ENCODE measurements at places on chromosomes 7 and 10.

DNA sequence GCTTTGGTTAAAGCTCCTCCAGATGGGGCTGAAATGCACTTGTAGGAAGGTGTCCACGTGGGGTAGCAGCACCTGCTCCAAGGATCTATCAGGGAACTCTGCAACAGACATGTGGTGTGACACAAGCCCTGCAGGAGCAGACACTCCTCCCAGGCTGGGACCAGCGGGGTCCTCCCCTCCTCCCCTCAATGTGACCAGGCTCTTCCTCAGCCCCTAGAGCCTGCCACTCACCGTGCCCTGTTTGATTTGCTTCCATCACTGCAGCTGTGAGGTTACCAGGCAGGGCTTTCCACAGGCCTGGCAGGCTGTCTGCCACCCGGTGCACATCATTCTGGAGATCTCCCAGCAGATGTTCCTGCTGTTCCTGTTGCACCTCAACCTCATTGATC is 13.4 kb downstream of the MMRN2 start:
- DNase-seq: no peak

DNA sequence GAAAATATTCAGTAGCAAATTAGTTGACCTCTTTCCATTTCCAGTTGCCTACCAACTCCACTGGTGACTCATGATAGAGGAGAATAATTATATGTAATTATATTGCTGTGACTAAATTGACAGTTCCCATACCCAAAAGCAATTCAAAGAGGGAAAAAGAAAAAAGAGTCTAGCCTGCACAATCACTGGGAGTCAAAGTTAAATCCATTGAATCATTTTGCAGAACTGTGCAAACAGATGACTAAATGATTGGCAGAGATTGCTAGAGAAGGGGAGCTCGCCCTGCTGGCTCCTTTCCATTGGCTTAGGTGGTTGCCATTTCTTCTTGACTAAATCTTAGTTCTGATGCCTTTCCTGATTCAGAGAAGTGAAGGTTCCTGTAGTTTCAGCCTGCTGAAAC is 1228.6 kb upstream of the SORCS1 start:
- DNase-seq: no peak

GRCh38 chr10:74681917-74682627 is 144.3 kb upstream of the KAT6B start:
- DNase-seq: no peak

DNA sequence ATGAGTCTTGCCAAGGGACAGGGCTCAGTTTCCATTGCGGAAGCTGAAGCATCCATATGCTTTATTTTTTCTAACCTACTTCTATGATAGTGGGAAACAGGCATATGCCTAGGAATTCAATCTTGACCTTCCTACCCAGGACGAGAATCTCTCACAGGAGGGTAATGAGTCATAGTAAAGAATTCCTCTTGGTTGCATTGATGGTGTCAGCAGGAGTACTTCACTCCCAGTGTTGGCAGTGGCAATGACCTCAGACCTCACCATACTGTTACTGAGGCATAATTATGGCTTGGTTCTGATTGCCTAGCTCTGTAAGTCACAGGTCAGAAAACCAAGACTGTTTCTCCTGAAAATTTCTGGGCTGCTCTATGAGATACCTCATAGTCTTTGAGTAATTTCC is 552.9 kb downstream of the ARL4A start:
- peak; percentile 68 for DNase-seq

DNA sequence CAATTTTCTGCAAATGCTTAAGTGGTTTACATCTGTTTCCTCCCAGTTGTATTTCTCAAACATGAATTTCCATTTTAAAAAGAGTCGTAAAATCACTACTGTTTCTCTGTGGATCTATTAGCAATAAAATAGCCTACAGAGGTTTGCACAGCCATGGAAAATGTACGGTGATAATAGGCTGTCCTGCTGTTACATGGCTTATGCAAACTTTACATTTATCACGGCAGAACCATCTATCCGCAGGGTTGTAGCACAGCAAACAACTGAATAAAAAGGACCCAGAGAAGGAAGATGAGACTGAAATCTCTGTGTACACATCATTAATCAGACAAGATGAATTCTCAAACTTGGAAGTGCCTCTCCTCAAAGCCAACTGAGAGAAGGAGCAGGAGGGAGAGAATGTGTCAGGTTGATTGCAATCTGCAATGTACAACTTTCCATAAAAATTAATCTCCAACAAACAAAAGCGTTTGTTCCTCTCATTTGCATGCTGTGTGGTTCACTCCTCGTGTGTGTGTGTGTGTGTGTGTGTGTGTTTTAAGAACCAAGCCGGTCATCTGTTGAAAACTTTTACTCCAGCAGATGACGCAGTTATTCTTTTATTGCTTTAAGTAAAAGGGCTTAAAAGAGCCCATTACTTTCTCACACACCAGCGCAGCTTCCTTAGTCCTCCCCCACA is 279.3 kb downstream of the SKAP2 start:
- DNase-seq: no peak

DNA sequence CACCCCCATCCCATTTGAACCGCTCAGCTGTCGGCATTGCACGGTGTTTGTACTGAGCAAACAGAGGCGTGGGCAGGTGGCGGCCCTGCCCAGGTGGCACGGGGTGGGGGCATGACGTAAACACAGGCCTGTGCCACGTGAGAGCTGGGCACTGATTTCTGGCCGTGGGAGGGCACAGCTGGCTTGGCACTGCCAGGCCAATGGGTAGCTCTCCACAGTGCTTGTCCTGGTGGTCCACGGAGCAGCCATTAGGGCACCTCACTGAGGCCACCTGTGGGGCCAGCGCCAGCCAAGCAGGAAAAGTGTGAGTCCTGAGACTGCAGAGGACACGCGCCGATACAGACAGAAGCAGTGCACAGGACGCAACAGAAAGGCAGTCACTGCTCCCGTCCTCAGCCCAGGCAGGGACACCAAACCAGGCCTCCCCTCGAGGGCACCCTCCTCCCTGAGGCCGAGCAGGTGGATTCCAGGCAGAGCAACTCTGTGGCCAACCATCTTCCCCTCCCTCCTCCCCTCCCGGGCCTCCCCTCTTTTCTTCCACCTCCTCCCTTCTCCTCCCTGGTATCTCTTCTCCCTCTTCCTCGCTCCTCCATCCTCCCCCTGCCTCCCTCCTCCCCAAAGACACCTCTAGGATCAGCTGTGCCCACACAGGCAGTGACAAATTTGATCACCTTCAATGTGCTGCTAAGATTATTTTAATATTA is 258.7 kb downstream of the ELFN1 start:
- no peak for DNase-seq

DNA sequence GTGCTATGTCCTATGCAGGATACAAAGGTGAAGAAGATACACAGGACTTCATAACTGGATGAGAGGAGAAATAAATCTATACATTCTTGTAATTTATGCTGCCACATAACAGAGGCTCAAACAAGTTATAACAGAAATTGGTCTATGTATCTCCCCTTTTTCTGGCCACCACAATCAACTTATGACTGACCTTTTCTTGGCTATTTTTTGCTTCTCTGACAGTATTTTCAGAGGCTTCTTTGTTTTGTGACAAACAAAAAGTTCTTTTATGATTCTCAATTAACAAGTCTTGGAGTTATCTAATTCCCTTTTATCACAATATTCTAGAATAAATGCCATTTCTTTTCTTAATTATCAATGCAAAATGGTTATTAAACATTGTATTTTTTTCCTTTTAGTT is 953.0 kb upstream of the ZWINT start:
- no peak for DNase-seq

GRCh38 chr10:34403512-34403911 is 411.6 kb downstream of the PARD3 start:
- DNase-seq: no peak

DNA sequence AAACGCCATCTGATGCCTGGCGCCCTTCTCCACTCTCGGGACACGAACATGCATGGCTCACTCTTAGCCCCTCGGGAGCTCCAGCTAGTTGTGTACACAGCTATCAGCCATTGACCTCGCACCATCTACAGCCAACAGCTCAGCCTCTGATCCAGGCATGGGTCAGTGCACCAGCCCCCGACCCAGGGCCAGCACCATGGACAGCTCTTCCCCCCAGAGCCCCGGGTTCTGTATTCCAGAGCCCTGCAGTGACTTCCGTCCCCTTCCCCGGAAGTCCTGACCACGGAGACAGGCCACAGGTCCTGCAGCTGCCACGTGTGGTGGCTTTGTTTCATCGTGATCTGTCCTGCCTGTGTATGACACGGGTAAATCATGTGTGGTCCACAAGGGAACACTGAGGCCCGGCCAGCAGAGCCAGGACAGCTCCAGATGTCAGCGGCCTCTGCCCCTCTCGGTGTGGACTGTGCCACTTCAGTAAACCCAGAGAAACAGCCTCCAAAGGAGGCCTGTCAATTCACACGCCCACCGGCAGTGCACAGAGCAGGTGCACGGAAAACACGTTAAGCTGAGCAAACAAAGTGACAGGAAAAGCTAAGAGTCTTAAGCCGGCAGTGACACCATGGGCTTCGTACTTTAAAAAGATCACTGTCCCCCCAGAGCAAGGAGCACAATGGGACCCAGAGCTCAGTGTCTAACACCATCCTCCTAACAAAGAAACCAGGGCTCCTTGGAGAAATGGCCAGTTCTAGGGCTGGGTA is 13.0 kb downstream of the STK32C start:
- no peak for DNase-seq

DNA sequence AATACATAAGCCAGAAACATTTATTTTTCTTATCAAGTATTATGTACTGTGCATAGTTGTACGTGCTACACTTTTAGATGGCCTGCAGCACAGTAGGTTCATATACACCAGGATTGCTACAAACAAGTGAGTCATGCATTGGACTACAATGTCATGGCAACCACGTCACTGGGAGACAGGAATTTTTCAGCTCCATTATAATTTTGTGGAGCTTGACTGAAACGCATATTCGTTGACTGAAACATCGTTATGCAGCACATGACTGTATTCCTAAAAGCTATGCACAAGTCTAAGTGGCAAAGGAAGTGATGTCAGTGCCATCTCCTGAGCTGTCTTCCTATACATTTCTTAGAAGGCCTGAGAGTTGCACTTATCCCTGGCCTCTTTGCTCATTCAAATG is 871.8 kb downstream of the IPMK start:
- no peak for DNase-seq

DNA sequence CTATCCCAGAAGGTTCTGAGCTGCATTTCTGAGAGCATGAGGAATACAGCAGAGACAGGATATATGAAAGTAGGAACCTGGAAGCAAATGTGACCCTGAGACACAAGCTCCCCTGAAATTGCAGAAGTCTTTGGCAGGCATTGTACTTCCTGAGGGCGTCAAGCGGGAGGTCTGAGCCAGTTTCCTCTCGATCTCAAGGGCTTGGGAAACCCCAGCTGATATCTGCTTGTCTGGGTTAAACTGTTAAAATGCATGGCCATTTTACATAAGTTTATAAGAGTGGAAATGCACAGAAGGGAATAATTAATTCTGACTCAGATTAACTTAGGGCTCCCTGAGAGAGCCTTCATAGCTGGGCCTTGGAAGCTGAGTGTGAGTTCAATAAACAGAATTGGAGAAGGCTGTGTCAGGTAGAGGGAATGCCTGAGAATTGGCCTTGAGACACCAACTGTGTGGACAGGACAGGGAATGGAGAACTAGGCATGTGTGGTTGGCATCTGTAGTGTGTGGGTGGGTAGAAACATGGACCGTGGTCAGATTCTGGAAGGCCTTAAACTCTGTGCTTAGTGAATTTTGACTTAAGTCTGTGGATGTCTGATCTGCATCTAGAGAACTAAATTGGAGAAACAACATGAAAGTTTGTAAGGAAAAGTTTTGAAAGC is 53.3 kb downstream of the WIPF3 start:
- no peak for DNase-seq

DNA sequence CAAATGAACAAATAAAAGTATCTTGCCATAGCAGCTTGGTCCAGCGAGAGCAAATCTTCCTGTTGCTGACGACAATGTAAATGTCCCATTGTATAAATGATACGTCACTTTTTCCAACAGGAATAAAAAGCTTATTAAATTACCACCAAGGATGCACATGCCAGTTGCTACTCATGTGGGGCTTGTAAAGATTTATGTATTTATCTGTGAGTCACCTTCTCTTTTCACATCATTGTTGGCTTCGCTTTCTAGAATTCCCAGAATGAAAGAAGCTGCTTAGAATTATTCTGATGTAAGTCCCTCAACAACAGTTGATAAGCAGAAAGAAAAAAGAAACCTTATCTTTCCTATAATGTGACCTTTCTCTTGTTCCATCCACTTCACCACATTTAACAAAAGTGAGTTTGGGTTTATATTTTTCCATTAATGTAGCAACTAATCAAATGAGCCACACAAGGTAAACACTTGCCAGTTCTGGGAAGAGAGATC is 22.4 kb downstream of the DNAJC12 start:
- no peak for DNase-seq

GRCh38 chr10:101453318-101453717 is 99.4 kb downstream of the BTRC start:
- DNase-seq: no peak

DNA sequence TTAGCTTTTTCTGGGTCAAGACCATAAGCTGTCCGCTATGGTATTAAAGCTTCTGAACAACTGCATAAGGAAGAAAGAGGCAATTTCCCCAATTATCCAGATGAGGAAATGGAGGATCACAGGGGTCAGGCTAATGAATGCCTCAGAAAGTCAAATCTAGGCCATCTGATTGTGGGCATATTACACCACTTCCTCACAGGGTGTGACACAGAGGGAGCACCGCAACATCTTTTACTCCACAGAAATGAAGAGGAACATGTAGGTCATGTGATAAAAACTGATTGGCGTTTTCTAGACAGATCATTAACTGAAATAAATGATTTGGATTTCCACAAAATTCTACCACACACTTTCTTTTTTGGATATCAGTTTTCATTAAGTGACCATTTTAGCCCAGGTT is 384.4 kb downstream of the PARD3 start:
- DNase-seq: no peak

Data from H54 (cell line).